ENCODE measurements at places on chromosomes 13 and 19.

- no peak for DNase-seq
Observed at GRCh38 chr13:88656751-88657150, 985.6 kb downstream of the SLITRK5 start.

DNA sequence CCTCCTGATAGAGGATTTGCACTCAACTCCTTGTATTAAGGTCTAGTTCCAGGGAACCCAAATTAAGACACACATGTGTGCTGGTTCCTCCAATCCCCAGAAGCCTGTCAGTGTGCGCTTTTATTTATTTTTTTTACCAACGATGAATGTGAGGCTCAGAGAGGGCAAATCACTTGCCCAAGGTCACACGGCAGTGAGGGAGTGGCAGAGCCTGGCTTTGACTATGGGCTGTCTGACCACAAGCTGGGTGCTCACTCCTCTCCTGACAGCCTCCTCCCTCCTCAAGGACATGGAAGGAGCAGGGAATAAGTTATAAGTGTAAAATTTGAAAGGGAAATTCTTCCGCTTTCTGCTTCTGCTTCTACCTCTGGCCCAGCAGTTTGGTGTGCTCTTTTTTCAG is 48.9 kb downstream of the CYP4F22 start:
- DNase-seq: no peak

DNA sequence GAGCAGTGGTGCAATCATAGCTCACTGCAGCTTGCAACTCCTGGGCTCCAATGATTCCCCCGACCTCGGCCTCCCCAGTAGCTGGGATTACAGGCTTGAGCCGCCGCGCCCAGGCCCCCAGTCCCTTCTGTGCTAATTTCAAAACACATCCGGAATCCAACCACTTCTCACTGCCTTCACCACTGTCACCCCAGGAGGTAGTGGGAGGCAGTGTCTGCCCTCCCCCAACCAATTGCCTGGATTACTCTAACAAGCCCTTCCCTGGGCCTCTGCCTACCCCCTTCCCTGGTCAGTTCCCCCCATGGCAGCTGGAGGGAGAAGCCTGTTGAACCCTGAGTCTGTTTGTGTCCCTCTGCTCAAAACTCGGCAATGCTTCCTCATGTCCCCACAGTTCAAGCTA is 2.3 kb downstream of the PRAM1 start:
- DNase-seq: no peak

GRCh38 chr13:23510544-23510916 is 59.7 kb upstream of the TNFRSF19 start:
- DNase-seq: no peak

DNA sequence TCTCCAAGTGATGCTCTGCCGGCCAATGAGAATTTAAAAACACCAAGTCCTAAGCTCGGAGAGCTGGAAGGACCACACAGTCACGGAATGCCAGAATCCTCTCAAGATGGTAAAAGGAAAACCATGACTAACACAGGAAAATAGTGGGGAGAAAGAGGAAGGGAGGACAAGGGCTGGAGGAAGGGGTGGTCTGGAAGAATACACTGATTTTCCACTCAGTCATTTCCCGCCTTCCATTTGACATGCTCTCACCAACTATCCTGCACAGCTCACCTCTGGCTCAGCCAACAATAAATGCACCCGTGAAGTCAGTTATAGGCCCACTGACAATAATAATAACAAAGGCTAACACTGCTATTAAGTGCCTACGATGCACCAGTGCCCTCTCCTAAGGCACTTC is 31.5 kb downstream of the SLC7A1 start:
- DNase-seq: no peak

DNA sequence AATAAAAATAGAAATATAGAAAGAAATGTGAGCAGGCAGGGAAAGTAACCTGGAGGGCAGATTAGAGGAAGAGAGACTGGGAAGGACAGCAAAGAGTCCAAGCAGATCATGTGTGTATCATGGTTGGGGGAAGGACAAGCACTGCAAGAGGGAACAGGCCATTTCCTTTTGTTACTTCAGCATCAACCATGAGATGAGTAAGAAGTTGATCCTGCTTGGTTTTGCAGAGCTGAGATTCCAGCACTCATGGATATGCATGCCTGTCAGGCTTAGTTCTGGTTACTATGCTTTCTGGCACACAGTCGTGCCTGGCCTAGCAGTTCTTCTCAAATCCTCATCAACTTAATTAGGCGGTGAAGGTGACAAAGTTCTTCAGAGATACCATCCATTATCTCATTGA is 18.1 kb downstream of the NALCN start:
- no peak for DNase-seq

GRCh38 chr13:34886121-34886875 is 55.8 kb upstream of the NBEA start:
- no peak for DNase-seq

- DNase-seq: no peak
Observed at GRCh38 chr19:16197188-16197621, 506 bp upstream of the AP1M1 start.

DNA sequence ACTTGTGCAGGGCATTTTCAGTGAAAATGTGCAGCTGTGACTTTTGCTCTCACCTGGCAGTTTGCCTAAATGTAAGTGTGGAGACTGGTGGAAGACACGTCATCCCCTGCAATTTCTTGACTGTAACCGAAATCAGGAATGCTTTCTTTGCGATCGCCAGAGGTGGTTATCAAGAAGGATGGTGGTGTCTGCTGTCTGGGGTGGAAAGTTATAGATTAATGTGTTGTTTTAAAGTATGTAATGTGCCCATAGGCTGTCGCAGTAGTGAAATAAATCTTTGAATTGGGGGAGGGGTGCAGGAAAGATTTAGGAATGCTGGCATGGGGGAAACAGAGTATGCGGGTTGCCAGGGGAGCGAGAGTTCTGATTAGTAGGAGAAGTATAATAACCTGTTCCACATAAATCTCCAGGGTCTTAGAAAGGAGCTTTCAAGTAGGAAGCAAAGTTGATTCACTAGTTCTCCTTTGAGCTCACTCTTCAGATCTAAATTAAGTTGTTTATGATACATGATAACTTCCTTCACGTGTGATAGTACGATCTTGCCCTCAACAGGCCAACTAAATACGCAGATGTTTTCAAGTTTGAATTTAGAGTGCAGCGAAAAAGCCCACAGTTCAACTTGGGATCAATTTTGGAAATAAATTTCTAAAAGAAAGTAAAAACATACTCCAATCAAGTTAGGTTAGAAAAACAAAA is 1520.0 kb upstream of the SLC10A2 start:
- DNase-seq: no peak

GRCh38 chr19:5424192-5424973 is 30.8 kb upstream of the ZNRF4 start:
- no peak for DNase-seq

DNA sequence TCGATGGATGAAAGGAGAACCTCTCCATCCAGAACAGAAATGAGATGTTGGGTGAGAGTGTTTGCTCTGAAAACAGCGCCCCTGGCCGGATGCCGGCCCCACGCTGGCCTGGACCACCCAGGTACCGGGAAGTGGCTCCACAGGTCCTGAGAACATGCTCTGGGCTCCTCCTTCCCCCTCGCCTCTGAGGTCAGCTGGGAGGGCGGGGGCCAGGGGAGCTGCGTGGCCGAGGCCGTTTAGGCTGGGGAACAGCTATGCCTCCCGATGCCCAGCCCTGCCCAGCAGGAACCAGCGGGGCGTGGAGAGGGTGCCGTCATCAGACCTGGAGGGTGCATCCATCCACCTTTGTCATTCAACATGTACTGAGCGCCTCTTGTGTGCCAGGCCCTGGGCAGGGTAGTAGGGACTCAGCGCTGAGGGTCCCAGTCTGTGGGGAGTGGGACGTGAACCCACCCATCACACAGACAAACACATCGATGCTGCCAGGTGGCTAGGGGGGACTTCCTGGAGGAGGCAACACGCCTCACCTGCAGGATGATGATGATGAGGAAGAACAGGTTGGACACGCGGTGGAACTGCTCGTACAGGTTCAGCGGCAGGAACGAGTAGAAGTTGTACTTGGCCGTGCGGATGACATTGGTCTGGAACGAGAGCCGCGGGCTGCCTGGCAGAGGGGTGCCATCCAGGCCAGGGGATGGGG is 4.2 kb downstream of the ATP8B3 start:
- DNase-seq: no peak

- no peak for DNase-seq
Observed at GRCh38 chr13:100330662-100331061, 241.8 kb downstream of the PCCA start.

- DNase-seq: no peak
Observed at GRCh38 chr13:20197361-20197834, 4.7 kb upstream of the GJB2 start.

GRCh38 chr13:60645676-60646075 is 248.7 kb downstream of the TDRD3 start:
- DNase-seq: no peak

DNA sequence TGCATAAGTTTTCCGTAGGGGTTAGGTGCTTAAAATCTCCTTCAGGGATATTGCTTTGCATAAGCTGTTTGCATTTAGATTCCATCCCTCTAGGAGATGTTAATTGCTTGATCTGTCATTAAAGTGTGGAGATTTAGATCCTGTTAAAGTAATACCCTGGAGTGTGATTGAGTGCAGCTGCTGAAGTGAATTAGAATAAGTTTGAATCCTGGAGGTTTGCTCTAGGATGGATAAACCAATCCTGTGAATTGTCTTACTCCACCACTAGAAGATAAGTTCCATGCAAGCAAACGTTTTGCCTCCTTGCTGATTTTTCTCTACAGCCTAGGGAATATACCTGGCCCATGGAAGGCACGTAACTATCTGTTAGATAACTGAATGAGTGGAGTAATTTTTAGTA is 1487.2 kb upstream of the PRR20A start:
- no peak for DNase-seq

GRCh38 chr13:108460746-108461145 is 168.7 kb upstream of the MYO16 start:
- no peak for DNase-seq

- DNase-seq: no peak
Observed at GRCh38 chr13:75910591-75910990, 274.5 kb downstream of the LMO7 start.

- DNase-seq: no peak
Observed at GRCh38 chr13:35160896-35161295, 218.8 kb downstream of the NBEA start.

- no peak for DNase-seq
Observed at GRCh38 chr19:58217069-58217481, 11.6 kb upstream of the ZNF544 start.

DNA sequence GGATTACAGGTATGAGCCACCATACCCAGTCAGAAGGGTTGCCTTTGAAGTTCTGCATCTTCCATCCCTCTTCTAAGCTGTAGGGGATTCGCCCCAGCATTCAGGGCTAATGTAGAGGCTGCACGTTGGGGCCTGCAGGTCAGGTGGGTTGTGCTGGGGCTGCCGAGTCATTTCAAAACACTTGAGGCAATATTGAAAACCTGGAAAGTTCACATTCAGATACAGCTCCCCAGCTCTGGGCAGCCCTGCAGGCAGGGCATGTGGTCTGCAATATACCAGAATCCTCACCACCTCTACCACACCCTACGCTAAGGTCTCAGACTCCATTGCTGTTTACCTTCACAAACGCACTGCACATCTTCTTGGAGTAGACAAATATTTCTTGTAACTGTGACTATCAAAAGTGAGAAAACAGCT is 24.6 kb downstream of the CCNE1 start:
- no peak for DNase-seq

- no peak for DNase-seq
Observed at GRCh38 chr13:99385161-99385560, 78.0 kb upstream of the GPR183 start.

GRCh38 chr13:32370805-32371204 is 55.5 kb downstream of the BRCA2 start:
- no peak for DNase-seq

DNA sequence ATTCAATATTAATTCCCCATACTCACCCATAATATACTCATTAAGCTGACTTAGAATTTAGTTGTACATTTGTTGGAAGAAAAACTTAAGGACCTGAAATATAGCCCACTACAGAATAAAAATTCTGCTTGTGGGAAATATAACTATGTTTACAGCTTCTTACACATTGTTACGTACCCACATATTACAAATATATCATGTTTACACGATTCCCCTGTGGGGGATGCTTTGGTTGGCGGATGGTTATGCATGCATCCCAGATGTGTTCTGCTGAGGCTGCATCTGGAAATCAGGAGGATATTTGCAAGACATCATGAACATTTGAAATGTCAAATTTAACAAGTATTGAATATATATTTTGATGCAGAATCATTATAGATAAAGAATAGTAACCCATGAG is 79.5 kb upstream of the KL start:
- no peak for DNase-seq

DNA sequence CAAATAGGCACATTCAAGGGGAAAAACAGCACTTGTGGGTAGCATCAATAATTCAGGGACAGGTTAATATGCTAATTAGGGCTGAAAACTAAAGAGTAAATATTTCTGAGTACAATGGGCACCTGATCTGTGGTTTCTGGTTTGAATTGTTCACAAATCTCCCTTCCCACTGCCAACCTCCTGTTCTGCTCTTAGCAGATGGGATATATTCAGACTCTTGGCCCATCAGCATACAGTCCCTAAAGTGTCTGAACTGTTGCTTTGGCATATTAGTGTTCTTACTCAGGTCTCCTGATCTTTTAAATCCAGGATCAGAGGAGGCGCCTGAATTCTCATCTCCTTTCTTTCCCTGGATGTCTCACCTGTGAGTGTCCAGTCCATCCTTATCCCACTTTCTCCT is 8.2 kb upstream of the LRCH1 start:
- no peak for DNase-seq

- no peak for DNase-seq
Observed at GRCh38 chr19:14515501-14516047, 2.6 kb downstream of the DNAJB1 start.

GRCh38 chr13:59120297-59120843 is 1043.4 kb downstream of the DIAPH3 start:
- DNase-seq: no peak

DNA sequence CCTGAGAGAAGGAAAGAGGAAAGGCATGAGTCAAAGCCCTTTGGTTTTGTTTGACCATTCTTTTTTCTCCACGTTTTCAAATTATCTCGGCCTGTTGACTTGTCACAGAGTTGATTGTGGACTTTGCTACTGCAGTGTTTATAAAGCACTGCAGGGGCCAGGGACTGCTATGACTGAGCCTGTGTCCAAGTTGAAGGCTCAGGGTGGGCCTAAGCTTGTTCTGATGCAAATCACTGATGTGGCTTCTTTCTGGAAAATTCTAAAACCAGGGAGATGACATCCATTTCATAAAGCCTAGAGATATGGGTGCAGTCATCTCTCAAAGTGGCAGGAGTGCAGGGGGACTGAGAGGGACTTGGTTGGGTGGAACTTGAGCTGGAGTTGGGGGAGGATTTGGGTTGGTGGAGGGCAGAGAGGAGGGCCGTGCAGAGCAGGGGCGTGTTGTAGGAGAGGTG is 1.2 kb upstream of the CXCL17 start:
- no peak for DNase-seq

DNA sequence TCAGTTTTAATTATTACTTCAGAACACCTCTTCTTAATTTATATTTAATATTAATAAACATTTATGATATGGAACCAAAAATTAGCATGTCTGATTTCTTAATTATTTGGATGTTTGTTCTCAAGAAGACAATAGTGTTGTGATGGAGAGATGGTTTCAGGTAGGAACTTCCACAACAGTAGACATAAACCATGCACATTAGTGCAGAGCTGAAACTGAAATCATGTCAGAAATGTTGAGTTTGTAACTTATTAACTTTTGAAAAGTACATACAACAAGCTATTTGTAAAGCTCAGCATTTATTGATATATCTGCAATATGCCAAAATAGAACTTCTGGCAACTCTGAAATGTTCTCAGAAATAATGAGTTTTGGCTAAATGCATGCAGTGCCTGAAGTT is 11.8 kb upstream of the EDNRB start:
- no peak for DNase-seq

GRCh38 chr19:44749994-44750393 is 1.5 kb downstream of the BCL3 start:
- no peak for DNase-seq

- DNase-seq: no peak
Observed at GRCh38 chr13:60787083-60787482, 390.1 kb downstream of the TDRD3 start.

All from NCI-H187 (cell line).